ENCODE measurements at places on chromosomes 13 and 19.

DNA sequence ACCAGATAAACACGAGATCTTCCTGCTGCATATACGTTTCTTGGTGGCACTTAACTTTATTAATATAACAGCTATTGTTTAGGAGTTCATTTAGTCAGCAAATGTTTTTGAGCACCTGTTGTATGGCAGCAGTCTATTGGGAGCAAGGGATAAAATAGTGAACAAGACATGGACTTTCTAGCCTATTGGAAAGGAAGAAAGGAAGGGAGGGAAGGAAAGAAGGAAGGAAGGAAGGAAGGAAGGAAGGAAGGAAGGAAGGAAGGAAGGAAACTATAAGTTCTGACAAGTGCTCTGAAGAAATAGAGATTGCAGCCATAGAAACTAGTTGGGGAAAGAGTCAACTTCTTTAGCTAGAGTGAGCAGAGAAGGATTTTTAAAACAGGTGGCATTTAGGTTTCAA lies 149.1 kb upstream of the STARD13 start:
- DNase-seq = no peak

DNA sequence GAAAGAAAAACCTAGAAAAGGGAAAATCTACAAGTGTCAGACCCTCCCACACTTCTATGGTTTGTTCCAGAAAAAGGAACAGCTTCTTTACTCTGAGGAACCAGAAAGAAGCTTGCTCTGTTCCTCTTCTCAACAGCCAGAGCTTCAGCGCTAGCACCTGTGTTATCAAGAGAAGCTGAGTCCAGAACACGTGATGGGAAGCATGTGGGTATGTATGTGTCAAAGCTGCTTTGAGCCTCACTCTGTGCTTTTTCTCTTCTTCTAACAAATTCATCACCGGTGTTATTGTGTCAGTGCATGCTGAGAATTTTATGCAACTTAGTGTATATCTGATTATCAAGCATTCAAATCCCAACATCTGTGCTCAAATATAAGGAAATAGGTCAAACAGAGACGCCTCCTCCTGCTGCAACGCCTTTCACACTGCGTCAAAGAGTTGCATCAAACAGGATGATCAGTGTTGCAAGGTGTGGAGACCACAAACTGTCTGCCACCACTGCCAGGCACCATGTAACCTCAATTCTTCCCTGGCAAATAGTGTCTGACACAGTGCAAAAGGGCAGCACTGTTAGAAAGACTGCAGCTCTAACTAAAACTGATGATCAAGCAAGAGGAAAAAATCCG lies 83.9 kb downstream of the LRRC63 start:
- DNase-seq = no peak

GRCh38 chr13:80755910-80756309 lies 415.0 kb upstream of the SPRY2 start:
- no peak for DNase-seq

DNA sequence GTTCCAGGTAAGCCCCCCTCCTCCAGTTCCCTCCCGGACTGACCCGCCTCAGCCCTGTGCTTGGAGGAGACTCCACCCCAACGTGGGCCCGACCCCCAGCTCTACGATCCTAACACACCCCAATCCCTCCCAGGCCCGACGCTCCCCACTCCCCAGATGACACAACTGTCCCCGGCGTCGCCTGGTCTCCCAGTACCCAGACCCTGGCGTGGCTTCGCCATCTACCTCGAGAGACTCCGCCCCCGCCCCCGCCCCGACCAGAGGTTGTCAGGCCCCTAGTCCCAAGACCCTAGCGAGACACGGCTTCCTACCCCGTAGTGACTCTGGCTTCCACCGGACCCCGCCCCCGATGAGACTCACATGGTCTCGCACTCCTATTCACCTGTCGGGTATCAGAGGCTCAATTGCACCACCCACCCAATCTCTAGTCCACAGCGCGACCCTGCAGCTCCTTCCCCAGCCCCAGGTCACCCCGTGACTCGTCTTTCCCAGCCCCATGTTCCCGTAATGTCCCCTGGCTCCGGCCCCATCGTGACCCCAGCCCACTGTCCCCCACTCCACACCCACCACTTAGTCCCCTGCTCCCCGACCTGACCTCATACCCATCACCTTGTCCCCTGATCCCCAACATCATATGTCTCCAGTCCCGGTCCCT lies 2.9 kb downstream of the CD37 start:
- DNase-seq = peak; percentile 85

DNA sequence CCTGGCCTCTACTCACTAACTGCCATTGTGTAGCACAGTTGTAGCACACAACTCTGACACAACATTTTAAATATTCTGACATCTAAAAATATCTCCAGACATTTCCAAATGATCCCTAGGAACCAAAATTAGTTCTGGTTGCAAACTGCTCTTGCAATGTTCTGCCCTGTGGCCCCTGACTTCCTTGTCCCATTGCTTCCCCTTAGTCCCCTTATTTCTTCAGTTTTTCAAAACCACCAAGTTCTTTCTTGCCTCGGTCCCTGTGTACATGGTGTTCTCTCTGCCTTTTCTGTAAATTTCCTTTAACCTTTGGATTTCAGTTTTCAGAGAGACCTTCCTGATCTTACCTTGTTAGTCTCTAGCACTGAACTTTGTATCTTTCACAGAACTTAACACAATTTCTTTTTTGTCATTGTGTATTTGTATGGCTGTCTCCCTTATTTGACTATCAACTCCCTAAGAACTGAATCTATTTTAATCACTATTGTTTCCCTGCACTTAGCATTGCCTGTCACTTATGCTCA lies 87.6 kb upstream of the MLNR start:
- DNase-seq = no peak

- no peak for DNase-seq
Observed at GRCh38 chr19:50465986-50466705, 10.2 kb upstream of the EMC10 start.

- DNase-seq = no peak
Observed at GRCh38 chr13:99958406-99959126, 13.0 kb downstream of the ZIC5 start.

DNA sequence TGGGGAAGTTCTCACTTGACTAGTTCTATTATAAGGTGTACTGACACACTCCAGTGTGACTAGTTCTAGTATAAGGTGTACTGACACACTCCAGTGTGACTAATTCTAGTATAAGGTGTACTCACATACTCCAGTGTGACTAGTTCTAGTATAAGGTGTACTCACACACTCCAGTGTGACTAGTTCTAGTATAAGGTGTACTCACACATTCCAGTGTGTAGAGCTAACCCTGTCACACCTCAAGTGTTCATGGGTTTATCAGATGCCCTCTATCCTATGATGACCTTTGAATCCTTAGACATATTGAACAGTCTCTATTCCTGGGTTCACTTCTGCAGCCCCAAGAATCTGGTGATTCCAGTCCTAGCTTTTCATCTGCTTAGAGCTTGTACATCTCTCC lies 54.6 kb upstream of the MYO16 start:
- DNase-seq = no peak

DNA sequence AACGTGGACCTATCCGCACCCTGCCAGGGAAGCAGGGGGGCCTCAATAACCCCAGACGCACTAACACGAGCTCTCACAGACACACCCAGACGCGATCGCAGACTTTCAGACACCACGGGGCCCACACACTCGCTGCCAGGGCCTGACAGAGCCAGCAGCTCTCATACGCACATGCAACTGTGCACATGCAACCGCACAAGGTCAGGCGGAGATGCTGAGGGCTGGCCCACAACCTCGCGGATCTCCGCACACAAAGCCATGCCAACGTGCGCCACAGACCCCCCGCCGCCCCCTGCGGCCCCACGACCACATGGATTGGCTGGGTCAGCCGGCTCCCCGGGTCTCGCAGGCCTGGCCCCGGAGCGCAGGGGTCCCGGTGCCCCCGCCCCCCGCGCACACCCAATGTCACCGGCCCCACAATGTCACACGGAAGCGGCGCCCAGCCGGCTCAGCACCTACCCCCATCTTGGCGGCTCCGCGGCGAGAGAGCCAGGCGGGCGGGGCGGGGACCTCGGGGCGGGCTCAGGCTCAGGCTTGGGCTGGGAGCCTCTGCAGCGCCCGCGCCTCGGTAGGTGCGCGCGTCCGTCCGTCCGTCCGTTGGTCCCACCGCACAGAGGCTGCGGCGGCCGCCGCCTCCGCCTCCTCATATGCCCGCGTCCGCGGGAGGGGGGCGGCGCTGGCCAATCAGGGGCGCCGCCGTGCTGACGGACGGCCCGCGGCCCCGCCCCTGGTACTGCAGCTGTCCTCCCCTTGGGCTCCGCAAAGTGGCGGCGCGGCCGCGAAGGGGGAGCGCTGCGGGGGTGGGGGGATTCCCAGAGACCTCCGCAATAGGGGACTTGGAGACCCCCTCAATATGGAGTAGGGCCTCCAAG lies at the start of gene ATP1A3:
TSS of gene ATP1A3 (minus strand) at position 619 of the 872 bp plus-strand sequence. CDS start at position 465, 154 bp downstream.
- DNase-seq = no peak
